ENCODE measurements at places on chromosomes 11 and 22.

DNA sequence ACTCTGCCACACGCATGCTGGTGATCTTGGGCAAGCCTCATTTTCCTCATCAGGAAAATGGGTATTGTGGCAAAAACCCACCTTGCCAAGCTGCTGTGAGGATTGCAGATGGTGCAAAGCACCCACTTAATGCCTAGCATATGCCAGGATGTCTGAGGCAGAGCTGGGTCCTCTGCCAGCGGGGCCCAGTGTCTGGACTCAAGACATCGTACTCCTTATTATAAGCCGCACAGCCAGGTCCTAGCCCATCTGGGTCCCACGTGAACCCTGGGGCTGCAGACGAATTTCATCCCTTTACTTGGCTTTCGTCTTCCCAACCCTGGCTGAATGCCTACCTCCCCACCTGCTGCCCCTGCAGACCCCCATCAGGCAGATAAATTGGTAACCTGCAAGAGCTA is 34.5 kb upstream of the ALX4 start:
- DNase-seq = no peak

DNA sequence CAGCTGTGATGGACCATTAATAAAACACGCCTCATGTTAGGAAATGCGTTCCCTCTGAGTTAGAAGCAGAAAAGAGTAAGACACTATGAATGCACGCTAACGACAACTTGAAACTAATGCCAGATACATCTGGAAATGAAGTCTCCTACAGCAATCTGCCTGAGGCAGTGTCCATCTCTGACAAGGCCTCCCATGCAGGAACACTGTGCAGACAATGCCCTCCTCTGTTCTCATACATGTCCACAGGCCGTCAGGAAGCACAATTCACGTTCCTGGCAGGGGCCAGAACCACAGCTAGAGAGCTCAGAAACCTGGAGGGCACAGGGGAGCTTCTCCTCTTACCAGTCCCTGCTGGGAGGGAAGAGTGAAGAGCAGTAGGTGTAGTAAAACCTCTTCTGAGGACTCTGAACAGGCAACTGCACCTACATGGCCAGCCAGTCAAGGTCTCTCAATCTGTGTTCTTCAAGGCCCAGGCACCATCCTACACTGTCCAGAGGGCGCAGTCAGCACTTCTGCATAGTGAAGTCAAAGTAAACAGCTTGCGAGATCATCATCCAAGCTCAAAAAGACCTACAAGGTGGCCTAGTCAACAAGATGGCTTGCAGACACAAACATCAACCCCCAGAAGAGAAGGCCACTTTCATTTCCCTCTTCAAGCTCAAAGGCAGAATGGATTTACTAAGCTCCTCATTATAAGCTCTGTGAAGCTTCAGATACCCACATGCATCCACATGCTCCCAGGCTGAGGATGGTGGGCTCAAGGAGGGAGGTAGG is 41.5 kb upstream of the CYP2D6 start:
- DNase-seq = no peak

GRCh38 chr22:39026509-39027150 is 5.7 kb downstream of the APOBEC3D start:
- DNase-seq = no peak

- DNase-seq = peak; percentile 50
Observed at GRCh38 chr11:119056421-119056999, 495 bp downstream of the HYOU1 start.

- DNase-seq = no peak
Observed at GRCh38 chr11:76313913-76314740, 66.8 kb downstream of the THAP12 start.
